ENCODE measurements at places on chromosomes 1 and 21.

DNA sequence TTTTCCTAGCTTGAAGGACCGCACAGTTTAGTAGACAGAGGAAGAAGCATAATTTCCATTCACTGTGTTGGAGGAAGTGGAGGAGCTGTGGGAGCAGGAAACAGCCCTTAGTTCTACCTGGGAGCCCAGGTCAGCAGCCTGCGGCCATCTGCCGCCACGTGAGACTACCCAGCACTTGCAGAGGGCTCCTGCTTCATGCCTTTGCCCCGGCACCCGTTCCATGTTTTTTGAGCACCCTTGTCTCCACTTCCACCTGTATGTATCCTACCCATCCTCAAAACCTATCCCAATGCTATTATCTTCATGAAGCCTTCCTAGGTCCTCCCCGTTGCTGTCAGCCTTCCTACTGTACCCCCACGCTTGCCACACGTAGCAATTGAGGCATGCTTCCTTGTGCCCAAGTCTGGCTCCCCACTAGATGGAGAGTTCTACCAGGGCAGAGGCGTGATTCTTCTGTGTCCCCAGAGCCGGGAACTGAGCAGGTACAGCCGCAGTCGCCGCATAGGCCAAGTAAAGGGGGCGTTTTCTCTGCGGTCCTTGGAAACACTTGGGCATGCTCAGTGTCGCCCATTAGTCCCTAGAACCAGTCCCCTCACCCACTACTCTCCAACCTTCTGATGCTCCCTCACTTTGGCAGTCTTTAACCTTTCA is 1.9 kb downstream of the SLC6A9 start:
- DNase-seq: no peak

GRCh38 chr1:239884796-239885195 is 206.9 kb upstream of the FMN2 start:
- DNase-seq: no peak

DNA sequence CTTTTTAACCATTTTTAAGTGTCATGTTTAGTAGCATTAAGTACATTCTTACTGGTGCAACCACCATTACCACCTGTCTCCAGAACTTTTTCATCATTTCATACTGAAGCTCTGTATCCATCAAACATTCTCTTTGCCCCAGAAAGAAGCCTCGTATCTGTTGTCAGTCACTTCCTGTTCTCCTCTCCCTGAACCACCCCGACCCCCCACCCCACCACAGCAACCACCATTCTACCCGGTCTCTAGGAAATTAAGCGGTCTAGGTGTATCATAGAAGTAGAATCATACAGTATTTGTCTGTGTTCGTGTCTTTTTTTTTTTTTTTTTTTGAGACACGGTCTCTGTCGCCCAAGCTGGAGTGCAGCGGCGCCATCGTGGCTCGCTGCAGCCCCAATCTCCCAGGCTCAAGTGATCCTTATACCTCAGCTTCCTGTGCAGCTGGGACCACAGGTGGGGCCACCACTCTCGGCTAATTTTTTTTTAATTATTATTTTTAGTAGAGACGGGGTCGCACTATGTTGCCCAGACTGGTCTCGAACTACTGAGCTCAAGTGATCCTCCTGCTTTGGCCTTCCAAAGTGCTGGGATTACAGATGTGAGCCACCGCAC is 23.7 kb upstream of the EPHA8 start:
- DNase-seq: no peak

DNA sequence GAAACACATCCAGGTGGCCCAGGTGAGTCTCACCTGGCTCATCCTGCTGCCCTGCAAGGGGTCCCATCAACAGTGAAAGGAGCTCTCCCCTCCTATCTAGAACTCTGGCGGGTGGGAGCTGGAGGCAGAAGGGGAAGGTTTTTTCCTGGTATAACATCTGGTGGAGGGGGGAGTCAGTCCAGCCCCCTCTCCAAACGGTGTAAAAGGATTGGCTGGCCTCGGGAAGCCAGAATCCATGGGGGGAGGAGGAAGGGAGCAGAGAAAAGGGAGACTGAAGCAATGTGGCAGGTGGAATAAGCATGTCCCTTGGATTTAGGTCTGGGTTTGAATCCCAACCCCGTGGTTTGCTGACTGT is 1.2 kb upstream of the CAMK2N1 start:
- DNase-seq: no peak

- DNase-seq: no peak
Measured at GRCh38 chr1:76942549-76942948, 75.3 kb downstream of the ST6GALNAC5 start.

DNA sequence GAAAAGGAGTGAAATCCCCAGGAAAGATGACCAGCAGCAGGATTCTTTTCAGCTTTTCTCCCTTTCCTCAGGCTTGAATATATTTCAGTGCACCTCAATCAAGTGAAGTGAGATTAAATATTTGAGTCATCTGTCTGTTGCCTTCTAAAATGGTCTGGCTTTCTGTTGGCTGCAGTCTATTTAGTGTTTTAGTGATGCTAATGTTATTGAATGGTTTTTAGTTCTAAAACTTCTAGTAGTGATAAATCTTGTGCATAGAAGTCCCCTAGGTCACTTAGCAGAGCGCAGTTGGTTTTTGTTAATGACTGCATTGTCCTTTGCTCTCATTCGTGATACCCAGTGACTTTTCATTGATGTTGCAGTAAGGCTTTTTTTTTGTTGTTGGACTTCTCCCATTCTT is 53.5 kb downstream of the ITSN1 start:
- DNase-seq: no peak

- DNase-seq: no peak
Measured at GRCh38 chr1:156592910-156593660, 1.5 kb downstream of the NAXE start.

GRCh38 chr1:236137285-236137852 is 5.0 kb upstream of the GPR137B start:
- no peak for DNase-seq

GRCh38 chr1:41496080-41497055 is 11.9 kb upstream of the EDN2 start:
- no peak for DNase-seq

DNA sequence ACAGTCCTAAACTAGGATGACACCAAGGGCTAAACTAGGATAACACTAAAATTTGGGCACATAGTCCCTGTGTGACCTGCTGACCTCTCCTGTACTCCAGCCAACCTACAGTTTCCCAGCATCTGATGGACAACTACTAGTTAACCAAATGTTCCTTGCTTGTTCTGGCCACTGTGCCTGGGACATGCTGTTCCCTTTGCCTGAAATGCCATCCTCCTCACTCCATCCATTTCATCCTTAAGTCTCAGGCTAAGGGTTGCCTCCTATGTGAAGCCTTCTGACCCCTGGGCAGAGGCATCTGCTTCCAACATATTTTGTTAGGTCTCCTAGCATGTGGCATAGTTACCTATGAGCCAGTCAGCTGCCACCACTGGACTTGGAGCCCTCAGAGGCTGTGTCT is 204.9 kb upstream of the JUN start:
- DNase-seq: no peak

DNA sequence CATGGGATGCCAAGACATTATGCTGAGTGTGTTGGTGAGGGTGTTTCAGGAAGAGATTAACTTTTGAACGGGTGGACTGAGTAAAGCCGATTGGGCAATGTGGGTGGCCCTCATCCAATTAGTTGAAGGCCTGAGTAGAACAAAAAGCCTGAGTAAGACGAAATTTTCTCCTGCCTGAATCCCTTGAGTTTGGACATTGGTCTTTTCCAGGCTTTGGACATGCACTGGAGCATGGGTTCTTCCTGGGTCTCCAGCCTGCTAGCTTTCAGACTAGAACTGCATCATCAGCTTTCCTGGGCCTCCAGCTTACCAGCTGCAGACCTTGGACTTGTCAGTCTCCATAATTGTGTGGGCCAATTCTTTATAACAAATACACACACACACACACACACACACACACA is 63.6 kb downstream of the NIBAN1 start:
- DNase-seq: no peak

GRCh38 chr1:215052256-215053015 is 30.1 kb upstream of the KCNK2 start:
- no peak for DNase-seq

GRCh38 chr1:40305451-40305850 is 11.6 kb downstream of the COL9A2 start:
- no peak for DNase-seq

DNA sequence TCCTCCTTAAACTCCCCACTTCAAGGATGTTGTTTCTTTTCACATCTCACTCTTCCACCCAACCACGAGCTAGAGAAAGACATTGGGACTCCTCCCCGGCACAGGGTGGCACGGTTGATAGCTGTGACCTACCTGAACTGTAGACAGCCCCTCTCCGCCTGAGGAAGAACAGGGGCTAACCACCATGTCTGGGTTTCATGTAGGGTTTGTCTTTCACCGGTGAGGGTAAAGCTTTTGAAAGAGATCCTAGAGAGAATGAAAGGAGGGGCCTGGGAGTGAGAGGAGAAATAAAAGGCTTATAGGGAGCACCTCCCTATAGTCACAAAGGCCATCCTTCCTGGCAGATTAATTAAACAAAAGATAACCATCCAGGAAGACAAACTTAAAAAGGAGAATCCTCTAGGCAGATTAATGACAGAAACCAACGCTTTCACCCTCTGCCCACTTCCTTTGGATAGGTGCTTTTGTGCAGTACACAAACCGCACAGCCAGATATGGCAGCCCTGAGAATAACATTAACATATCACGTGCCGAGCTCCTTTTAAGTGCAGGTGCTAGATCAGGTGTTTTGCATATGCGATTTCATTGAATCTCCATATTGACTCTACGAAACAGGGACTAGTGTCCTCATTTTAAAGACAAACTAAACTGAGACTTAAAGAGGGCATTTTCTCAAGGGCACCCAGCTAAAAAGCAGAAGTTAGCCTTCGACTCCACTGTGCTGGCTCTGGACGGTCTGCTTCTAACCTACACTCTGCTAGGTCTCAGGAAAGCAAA is 178.1 kb upstream of the RUNX1 start:
- DNase-seq: peak; percentile 32

- DNase-seq: no peak
Measured at GRCh38 chr1:223019256-223019655, 123.8 kb downstream of the TLR5 start.

GRCh38 chr1:32533792-32534327 is 5.4 kb upstream of the ZBTB8A start:
- DNase-seq: no peak

DNA sequence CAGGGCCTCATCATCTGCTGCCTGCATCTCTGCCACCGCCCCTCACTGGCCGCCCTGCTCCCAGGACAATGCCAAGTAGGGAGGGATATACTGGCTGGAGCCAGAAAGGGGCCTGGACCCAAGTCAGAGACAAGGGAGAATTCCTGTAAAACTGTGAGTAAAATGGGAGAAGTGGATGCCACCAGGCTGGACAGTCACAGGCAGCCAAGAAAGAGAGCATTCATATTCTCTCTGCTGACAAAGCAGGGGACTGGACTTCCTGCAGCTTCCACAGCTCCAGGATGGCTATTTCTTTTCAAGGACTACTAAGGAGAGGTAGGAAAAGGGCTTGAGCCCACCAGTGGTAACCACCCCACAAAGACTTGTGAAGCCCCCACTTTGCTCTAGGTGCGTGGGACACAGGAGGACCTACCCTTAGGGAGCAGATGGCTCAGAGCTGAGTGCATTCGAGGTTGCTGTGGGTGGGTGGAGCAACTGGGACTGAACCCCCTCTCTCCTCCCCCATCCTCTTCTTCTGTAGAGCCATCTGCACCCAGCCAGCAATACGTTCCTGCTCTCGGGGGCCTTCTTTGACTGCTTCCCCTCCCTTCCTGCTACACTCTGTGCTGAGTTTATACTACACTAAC is 57.5 kb downstream of the GLIS1 start:
- no peak for DNase-seq

DNA sequence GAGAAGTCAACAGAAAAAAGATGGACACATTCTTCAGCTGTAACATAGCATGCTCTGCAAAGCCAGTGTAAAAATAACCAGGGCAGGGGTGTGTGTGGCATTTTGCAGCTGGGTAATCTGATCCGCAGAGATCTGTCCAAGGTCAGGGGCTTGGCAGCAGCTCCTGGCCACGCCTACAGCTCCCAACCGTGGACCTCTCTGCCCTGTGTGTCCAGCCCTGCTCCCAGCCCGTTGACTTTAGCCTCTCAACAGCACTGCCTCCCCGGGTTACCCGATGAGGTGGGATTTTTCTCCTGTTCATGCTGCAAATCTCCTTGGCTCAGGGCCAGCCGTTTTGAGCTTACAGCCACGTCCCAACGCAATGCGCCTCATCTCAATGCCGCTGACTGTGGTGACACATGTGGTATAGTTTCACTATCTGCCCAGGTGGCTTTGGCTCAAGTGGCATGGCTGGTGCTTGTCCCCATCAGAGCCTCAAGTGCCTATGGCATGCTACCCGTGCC is 68.1 kb downstream of the VWA5B1 start:
- no peak for DNase-seq

DNA sequence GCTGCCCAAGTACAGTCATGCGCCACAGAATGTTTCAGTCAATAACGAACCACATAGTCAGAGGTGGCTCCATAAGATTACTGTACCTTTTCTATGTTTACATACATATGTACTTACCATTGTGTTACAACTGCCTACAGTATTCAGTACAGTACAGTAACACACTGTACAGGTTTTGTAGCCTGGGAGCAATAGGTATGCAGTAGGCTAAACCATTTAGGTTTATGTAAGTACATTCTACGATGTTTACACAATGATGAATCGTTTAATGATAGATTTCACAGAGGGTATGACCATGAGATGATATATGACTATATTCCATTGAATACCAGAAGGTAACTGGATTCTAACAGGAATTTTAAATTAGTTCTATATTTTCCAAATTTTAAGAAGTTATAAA is 10.5 kb downstream of the YY1AP1 start:
- no peak for DNase-seq

DNA sequence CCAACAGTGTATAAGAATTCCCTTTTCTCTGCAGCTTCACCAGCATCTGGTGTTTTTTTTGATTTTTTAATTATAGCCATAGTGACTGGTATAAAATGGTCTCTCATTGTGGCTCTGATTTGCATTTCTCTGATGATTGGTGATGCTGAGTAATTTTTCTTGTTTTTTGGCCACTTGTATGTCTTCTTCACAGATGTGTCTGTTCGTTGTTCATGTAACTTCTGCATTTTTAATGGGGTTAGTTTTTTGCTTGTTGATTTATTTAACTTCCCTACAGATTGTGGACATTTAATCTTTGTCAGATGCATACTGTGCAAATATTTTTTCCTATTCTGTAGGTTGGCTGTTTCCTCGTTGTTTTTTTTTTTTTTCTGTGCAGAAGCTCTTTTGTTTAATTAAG is 20.5 kb upstream of the OR2L5 start:
- DNase-seq: no peak

GRCh38 chr1:29631361-29631760 is 395.0 kb downstream of the PTPRU start:
- DNase-seq: no peak

DNA sequence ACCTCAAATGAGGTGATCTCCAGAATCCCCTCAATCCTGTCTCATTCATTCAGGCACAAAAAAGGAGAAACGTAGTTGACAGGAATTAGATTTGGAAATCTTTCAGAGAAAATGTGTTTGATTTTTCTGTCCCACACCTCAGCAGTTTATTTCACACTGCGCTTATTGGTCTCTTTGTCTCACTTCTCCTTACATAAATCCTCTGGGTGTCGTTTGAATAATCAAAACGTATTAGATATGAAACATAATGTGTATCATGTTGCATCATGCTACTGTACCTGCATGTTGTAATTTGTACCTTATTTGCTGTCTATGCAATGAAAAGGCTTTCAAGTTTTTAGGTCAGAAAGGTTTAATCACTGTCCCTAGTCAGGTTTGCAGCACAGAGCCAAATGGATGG is 255.7 kb downstream of the DISC1 start:
- DNase-seq: no peak

GRCh38 chr21:38925923-38926322 is 120.2 kb downstream of the ETS2 start:
- no peak for DNase-seq

- no peak for DNase-seq
Measured at GRCh38 chr1:171116676-171117075, 26.0 kb downstream of the FMO3 start.

GRCh38 chr1:2314803-2315673 is 76.3 kb downstream of the MORN1 start:
- peak; percentile 47 for DNase-seq

Measured in T follicular helper cell (primary cell).